Stimulated activated CD8-positive, alpha-beta memory T cell treated with anti-CD3 and anti-CD28 coated beads, Interleukin-2, amount 100 ng/mL, for 48 hours (primary cell): ENCODE measurements at places on chromosomes 2 and 18.

DNA sequence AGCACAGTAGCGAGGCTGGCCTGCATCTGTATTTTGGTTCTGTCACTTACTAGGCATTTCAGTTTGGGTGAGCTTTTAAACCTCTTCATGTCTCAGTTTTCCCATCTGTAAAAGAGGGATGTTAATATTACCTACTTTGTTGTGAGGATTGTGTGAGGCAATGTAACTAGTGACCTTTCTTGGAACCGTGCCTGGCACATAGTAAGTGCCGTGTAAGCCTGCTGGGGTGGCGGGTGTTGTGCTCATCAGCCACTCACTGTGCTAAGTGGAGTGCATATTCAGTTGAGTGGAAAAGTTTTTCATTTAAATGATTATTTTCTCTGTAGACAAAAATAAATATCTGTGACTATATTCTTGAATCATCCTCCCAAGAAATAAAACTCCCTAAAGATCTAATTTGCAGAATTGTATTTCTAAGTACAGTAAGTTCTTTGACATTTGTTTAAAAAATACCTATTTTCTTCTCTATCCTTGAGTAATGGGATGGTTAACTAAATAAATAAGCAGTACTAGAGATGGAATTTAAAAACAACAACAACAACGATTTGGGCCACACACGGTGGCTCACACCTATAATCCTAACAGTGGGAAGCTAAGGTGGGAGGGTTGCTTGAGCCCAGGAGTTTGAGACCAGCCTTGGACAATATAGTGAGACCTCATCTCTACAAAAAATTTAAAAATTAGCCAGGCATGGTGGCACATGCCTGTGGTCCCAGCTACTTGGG, 56.7 kb downstream of the MALT1 start:
- no peak for DNase-seq

- no peak for DNase-seq
Measured at GRCh38 chr2:70536517-70537055, 17.0 kb downstream of the TGFA start.

DNA sequence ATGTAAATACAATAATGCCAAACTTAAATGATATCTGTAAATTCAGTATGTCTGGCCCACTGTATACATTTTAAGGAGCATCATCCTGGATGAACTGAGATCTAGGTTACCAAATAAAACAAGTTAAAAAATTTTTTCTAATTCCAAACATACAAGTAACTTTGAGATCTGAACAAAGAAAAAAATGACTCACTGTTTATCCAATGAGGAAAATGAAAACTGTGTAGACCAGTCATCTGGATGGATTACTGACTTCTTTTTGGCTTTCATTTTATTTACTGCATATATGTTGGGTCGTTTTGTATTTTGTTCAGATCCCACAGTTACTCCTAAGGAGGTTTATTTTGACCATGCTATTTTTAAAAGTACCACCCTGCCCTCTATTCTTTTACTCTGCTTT, 189.8 kb downstream of the RBM43 start:
- no peak for DNase-seq

DNA sequence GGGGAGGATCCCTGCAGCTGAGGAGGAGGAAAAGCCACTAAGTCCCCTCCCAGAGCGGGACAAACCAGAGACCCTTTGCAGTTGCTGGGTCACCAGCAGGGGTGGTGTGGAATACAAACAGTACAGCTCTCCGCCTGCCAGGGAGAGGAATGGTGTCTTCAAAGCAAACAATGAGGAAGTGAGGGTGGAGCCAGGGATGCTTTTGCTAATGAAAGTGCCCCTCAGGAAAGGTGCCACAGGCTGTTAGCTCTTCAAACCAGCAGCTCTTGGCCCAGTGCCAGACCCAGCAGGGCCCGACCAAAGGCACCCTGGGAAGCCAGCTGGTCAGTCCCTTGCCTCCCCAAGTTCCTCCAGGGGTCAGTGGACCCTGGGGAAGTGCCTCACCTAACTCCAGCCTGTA, 102.8 kb downstream of the HIBCH start:
- DNase-seq: no peak

DNA sequence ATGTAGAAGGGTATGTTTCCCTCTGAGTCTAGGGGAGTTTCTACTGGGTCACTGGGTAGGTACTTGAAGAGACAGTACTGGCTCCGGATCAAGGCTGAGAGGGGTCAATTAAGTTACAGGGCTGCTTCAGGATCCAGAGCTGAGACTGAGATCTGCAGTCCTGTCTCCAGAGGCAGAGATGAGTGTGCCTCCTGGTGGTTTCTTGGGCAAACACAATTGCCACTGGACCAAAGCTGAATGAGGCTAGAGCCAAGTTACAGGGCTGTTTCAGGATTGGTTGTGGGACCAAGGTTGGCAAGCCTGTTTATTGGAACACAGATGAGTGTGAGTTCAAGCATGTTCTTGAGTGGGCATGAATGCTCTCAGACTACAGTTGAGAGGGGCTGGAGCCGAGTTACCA, 157.9 kb downstream of the ADCYAP1 start:
- no peak for DNase-seq

GRCh38 chr2:75518638-75519465, 41.9 kb downstream of the EVA1A start:
- DNase-seq: no peak

GRCh38 chr2:1137913-1138391, 187.3 kb downstream of the SNTG2 start:
- no peak for DNase-seq

GRCh38 chr2:118865106-118865505, 17.7 kb upstream of the EN1 start:
- DNase-seq: no peak

GRCh38 chr18:24268784-24269550, 128.7 kb downstream of the OSBPL1A start:
- no peak for DNase-seq

DNA sequence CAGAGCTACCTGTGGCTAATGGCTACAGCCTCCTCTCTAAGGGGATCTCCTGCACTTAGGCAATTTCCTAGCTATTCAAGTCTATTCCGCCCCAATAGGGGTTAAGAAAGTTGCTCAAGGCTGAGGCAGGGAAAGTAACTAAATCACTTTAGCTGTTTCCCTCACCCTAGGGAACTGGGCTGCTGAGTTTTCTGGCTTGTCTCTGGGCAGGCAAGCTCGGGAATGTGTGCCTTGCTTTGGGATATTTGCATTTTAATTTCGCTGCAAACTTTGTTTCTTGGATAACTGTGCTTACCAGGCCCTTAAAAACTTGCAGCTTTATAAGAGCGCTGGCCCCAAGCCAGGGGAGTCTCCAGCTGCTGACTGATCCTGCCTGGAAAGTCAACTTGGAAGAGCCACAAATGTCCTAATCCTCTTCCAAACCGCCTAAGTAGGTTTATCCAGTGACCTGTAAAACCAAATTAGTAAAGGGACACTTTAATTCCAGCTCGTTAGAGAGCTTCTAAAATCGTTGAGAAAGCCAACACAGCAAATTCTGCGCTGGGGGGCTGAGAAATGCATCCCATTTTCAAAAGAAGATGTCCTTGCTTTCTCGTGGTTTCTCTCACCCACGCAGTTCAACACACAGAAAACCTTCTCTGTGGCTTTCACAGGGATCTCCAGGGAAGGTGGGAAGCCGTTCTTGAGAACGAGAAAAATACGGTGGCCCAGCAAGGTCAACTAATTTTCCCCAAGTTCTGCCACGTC, 59.5 kb upstream of the SP3 start:
- no peak for DNase-seq

DNA sequence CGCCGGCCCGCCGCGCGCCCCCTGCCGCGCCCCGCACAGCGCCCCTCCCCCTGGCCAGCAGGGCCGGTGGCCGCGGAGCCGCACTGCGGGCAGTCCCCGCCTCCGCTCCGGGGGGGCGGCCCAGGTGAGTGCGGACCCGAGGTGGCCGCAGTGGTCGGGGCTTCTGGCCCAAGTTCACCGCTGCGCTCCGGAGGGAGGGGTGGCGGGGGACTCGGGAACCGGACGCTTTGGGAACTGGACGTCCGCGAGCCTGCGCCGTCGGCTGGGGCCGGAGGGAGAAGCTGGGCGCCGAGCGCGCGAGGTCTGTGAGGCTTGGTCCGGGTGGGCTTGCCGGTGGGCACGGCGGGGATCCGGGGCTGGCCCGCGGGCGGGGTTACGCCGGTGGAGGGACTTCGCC, 591 bp upstream of the LDLRAD4 start:
- no peak for DNase-seq

DNA sequence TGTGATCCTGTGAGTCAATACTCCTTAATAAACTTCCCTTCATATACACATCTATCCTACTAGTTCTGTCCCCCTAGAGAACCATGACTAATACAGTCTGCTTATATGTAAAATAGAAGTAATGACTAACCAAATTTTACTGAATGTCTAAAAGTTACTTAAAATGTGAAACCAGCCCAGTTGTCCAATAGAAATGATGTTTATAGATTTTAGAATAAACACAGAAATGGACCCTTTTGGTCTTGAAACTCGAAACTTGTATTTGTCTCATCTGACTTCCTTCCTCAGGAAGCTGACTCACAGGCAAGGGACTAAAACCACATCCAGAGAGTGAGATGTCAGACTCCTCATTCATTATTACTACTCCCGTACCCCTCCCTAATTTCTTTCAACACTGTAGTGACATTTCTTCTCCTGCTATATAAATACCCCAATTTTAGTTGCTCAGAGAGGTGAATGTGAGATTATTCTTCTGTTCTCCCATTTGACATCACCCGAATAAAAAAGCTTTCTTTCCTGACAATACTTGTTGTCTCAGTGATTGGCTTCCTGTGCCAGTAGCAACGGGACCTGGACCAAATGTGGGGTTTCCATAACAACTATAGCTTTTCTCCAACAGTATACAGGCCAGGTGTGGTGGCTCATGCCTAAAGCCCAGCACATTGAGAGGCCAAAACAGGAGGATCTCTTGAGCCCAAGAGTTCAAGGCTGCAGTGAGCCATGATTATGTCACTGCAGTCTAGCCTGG, 486.0 kb downstream of the ERBB4 start:
- DNase-seq: no peak

GRCh38 chr2:3189076-3189591, 188.5 kb downstream of the EIPR1 start:
- DNase-seq: no peak

- no peak for DNase-seq
Measured at GRCh38 chr2:32894119-32894728, 52.5 kb upstream of the LTBP1 start.

DNA sequence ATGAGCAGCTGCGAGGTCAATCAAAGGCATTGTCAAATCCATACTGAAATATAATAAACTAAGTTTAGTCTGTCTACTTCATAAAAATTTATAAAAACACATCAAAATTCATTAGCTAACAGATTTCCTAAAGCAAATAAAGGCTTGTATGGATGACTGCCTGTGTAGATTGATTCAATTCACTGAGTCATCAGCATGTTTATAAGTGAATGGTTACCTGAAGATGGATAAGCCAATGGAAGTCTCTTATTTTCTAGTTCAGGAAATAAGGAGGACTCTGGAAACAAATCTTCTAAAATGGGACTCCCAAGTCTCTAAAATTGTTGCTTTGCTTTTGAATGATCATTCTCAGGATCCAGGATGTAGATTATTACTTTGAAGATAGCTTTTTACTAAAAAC, 57.0 kb upstream of the HNRNPA3 start:
- DNase-seq: no peak

- DNase-seq: no peak
Measured at GRCh38 chr18:52694804-52695203, 354.8 kb downstream of the DCC start.

- DNase-seq: no peak
Measured at GRCh38 chr2:163641986-163642385, 93.8 kb downstream of the FIGN start.

DNA sequence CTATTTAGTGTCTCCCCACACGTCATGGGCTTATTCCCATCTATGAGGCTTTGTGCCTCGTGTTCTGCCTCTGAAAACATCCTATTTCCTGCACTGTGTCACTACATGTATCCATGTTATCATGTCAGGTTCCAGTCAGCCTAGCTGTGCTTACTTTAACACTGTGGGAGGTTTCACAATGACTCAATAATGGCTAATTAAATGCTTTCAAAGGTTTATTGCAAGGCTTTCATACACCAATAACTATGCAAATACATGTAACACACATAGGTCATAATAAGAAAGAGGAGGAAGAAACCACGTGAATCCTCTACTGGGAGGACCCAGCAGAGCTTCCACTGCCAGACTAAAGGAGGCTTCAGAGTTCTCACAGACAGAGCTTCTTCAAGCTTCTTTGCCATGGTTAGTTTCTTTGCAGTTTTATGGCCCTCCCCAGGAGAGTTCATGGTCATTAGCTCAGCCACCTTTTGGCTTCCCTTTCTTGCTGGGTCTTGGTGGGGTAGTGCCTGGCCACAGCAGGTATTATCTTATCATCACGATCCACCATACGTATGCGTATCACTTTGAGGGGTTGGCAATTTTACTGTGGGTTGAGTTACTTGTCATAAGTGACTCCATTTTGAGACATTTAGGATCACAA, 5.1 kb upstream of the COLEC12 start:
- no peak for DNase-seq

GRCh38 chr2:80437959-80438358, 133.4 kb upstream of the LRRTM1 start:
- no peak for DNase-seq

- DNase-seq: no peak
Measured at GRCh38 chr2:168286535-168286934, 39.1 kb upstream of the STK39 start.

DNA sequence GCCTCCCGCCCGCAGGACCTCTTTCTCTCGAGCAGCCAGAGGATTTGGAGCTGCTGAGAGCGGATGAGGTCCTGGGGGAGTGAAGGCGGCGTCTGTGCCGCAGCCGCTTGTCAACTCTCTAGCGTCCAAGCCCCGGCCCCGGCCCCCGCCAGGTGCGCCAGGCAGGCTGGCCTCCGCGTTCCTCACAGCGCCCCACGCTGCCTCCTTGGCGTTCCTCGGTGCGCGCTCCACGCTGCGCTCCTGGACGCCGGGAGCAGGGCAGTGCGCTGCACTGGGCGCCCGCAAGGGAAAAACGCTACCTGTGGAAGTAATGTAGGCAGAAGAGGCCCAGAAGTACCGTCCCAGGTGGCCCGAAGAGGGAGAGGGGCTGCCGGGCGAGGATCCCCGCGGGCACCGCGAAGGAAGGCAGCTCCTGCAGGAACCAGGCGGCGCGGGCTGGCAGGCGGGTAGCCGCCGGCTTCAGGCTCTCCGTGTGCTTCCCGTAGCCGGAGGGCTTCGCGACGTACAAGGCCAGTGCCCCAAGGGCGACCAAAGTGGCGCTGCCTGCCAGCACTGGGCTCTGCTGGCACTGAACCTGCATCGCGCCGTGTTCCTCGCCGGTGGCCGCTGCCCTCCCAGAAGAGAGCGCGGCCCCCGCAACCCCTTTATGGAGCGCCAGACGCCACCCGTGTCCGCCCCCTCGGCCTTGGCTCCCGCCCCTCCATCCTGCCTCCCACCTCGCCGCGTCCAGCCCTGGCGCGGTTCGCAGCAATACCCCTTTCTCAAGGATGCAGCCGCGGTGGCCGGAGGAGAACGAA, at the start of gene SRD5A2:
Gene SRD5A2 (minus strand): TSS at position 618 of the 797 bp plus-strand sequence. CDS start 38 bp downstream, at position 580.
- no peak for DNase-seq

- no peak for DNase-seq
Measured at GRCh38 chr2:2575870-2576386, 244.9 kb upstream of the MYT1L start.

- DNase-seq: no peak
Measured at GRCh38 chr2:144703852-144704708, 184.2 kb upstream of the ZEB2 start.
